ENCODE measurements at places on chromosomes 12 and 14.

GRCh38 chr12:77351860-77352259, 286.5 kb upstream of the E2F7 start:
- no peak for DNase-seq

DNA sequence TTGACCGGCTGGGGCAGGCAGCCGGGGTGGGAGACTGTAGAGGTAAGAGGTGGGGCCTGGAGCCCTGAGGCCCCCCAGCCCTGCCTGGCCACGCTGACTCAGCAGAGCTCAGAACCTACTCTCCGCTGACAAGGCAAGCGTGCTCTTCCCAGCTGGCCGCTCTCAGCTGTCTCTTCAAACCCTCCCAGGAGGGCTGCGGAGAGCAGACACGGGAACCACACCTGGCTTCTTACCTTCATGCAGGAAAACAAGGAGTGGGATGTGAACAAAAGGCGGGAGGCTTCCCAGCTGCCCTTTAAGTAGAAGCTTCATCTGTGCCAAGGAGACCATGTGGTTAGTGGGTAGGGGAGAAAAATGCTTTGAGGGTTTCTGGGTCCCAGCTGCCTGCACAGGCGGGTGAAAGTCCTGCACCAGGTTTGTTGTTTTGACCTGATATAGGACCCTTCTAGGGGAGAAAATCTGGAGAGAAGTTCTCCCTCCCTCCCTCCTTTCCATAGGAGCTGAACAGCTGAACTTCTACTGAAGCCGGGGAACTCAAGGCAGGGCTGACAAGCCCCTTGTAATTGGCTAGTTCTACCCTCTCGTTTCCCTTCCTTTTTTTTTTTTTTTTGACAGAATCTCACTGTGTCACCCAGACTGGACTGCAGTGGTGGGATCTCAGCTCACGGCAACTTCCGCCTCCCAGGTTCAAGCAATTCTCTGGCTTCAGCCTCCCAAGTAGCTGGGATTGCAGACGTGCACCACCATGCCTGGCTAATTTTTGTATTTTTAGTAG, 12.8 kb upstream of the TESC start:
- peak; percentile 98 for DNase-seq

- DNase-seq = no peak
Measured at GRCh38 chr12:117126335-117126734, 27.1 kb upstream of the TESC start.

- DNase-seq = peak; percentile 46
Measured at GRCh38 chr12:108430245-108430644, 84.8 kb upstream of the FICD start.

DNA sequence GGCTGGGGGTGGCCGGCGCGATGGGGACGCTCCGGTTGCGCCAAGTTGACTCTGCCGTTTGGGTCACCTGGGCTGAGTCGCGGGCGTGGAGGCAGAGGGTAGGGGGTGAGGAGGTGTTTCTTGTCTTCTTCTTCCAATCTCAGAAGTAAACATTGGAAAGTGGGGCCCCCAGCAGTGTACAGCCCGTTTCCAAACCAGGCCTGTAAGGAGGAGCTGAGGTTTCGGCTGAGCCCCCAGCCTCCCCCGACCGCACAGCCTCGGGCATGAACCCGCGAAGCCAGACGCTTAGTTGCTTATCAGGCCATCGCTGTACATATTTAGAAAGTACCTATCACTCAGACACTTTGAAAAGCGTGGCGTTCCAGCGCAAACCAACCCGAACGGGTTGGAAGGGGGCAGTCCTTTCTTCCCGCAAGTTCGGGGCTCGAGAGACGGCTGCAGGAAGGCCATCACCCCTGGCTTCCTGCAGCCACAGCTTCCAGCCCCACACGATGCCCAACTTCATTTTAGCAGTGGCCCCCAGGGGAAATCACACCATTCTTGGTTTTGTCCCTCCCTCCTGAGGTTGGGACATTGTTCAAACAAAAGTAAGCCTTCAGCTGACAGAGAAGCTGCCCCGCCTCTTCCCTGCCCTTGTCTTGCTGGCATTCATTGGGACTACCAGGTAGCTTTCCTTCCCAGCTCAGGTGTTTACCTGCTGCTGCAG, 164.1 kb downstream of the ZFP36L1 start:
- no peak for DNase-seq

GRCh38 chr14:31492759-31493498, 5.1 kb upstream of the GPR33 start:
- no peak for DNase-seq

DNA sequence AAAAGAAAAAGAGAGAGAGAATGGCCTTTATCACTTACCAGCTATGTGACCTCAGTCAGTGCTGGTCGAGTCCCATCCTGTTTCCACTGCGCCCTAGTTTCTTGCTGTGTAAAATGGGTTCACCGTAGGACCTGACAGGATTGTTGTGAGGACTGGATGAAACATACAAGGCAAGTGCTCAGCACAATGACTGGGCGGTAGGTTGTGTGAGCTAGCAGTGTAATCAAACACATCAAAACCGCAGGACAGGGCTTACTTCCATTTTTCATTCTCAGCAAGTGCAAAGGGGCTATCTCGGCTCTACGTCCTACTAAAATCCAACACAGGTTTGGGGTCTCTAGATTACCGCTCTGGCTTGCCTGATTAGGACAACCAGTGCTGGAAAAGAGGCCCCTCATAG, 36.4 kb upstream of the ATXN2 start:
- DNase-seq = no peak
